Thoracic aorta (tissue), 2 donors: ENCODE measurements at places on chromosomes 5 and 9. TPM values are rescaled to one million over a fixed set of nuclear protein-coding genes. Genes with fewer than 3 reads are reported as not detected.

The SEMA5A gene
- 13.3 TPM for total RNA-seq

The CDC37L1 gene
- total RNA-seq: 46.2 TPM

The F2RL2 gene
- 13.7 TPM for total RNA-seq

The PCDHGA10 gene
- 14.4 TPM for total RNA-seq

The NME5 gene
- total RNA-seq: not detected

The HAVCR1 gene
- 2.0 TPM for total RNA-seq
